ENCODE measurements at places on chromosomes 16 and 17. TPM values are rescaled to one million over a fixed set of nuclear protein-coding genes. Genes with fewer than 3 reads are reported as not detected.
A peak's percentile ranks its signal among the peaks of the same experiment; 100 is the strongest.

CA4 gene
- polyA plus RNA-seq: 49.9 TPM

SLC5A2 gene
- 72.8 TPM for polyA plus RNA-seq

PPY gene
- polyA plus RNA-seq: 0.78 TPM

EVPLL gene
- 0.71 TPM for polyA plus RNA-seq

OR2C1 gene
- polyA plus RNA-seq: 0.53 TPM

CDH15 gene
- 2.5 TPM for polyA plus RNA-seq

IFT20 gene
- 50.6 TPM for polyA plus RNA-seq

GSPT1 gene
- 117 TPM for polyA plus RNA-seq

KLHL10 gene
- 0.27 TPM for polyA plus RNA-seq

TBC1D3 gene
- not detected for polyA plus RNA-seq

TOP2A gene
- 174 TPM for polyA plus RNA-seq

RASD1 gene
- 0.94 TPM for polyA plus RNA-seq

TMC5 gene
- 0.26 TPM for polyA plus RNA-seq

STX1B gene
- polyA plus RNA-seq: 1.7 TPM

FBXW10B gene
- 0.74 TPM for polyA plus RNA-seq

DHRS7C gene
- polyA plus RNA-seq: not detected

ARL17B gene
- 17.9 TPM for polyA plus RNA-seq

- DNase-seq: no peak
These were observed 356.3 kb upstream of the SOX9 start for GRCh38 chr17:71764505-71764904.

- DNase-seq: no peak
These were observed 61.8 kb upstream of the RBFOX1 start for GRCh38 chr16:7270823-7271222.

DNA sequence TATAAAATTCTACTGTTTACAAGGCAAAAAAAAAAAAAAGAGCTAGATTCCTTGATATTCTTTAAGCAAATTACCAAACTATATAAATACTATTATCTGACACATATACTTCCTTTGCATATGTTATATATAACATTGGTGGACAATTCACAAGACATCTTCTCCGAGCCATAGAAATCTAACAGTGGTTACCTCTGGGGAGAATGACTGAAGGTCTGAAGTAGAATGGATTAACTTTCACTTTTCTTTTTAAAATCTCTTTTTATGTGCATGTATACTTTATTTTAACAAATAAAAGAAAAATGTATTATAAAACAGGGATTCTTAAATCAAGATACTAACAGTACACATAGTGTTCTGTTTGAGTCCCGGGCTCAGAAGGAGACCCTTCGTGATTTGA is 131.0 kb downstream of the MRTFB start:
- DNase-seq: no peak

GRCh38 chr17:8079291-8080207 is 8.0 kb downstream of the ALOX12B start:
- peak; percentile 65 for DNase-seq

DNA sequence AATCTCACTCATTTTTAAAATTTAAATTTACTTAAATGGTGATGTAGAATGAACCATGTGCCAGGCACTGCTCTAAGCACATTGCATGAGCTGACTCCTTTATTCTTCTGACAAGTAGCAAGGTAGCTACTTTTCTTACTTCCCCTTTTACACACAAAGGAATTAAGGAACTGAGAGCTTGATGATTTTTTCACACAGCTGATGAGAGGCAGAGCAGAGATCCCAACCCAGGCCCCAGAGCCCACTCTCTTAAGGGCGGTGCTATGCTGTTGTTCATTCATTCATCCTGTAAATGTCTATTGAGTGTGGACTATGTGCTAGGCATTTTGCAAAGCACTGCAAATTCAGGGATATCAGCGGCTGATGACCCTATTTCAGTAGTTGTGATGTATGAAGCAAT is 17.9 kb downstream of the SEC14L5 start:
- DNase-seq: no peak

GRCh38 chr17:82865774-82866395 is 26.1 kb upstream of the ZNF750 start:
- DNase-seq: no peak

DNA sequence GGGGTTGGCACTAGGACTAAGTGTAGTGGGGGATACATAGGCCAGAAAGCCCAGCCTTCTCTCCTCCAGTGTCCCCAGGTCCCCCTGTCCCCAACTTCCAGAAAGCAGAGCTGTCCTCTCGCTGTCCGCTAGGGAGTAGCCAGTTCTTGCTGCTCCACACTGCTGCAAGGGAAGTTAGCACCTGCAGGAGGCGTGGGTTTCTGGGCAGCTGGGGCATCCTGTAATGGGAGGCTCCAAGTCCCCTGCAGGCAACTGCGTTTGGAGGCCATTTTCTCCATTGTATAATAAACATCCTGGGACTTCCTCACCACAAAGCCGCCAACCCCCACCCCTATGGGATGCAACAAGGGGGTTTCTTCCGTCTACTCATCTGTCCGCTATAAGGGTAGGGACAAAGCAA is 1.7 kb downstream of the RPRML start:
- DNase-seq: peak; percentile 64

- no peak for DNase-seq
These were observed 3.6 kb downstream of the DLX3 start for GRCh38 chr17:49991409-49991808.

DNA sequence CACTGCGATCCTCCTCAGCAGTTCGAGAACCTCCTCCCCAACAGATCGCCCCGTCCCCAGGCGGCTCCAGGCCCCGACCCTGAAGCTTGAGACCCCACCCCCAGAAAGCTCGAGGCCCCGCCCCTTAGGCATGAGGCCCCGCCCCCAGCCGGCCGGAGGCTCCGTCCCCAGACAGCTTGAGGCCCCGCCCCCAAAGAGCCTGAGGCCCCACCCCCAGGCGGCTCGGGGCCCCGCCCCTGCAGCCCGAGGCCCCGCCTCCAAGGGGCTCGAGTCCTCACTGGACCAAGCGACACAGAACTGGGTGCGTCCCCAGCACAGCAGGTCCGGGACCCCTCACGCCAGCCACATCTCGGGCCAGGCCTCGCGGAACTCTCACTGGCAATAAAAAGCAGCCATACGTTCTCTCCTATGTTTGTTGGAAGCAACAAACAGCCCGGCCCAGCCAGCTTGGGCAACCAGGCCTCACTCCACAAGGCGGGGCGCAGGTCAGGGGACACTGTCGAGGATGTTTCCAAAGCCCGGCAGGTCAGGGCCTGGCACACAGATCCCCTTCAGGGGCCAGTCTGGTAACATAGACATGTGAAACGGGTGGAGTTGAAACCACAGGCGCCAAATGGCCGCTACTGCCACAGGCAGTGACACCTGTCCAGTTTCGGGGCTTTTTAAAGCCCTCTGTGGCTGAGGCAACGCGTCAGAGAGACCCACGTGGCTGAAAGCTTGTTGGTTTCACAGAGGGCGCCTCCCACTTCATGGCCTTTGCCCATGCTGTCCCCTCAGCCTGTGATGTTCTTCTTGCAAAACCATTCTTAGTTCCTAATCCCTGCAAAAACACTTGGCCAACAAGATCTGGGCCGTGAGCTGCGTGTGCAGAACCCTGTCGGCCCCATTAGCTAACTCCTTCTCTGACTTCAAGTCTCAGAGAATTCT is 224.2 kb downstream of the PARN start:
- no peak for DNase-seq

GRCh38 chr17:30952638-30953393 is 18.0 kb upstream of the RNF135 start:
- DNase-seq: no peak

DNA sequence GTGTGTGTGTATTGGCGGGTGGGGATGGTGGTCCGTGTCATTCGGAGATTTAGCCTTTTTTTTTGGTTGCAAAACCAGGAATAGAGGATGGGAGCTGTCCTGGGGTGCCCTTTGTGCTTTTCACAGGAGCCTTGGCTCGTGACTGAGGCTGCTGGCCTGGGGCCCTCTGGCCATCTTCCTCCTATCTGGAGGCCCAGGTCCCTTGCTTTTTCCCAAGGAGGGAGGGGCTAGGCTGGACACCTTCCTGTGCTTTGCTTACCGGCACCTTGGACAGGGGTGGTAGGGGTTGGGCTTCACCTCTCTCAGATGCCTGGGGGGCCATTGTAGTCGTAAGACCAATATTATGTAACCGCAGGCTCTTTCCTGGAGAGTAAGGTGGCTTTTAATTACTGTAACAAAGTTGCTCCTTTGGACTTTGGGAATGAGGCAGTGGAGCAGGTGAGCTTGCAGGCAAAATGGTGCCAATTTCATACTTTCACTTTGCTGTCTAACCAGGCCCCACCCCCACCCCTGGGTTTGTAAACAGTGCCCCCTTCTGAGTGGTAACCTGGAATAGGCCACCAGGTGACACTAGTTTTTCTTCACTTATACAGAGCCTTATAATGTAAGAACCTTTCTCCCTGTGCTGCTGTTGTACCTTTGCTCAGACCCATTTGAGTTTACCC is 1.2 kb downstream of the DYNLL2 start:
- DNase-seq: peak; percentile 41

GRCh38 chr17:42803074-42803883 is 4.6 kb downstream of the CNTD1 start:
- DNase-seq: no peak

- no peak for DNase-seq
These were observed 27.5 kb downstream of the EPN2 start for GRCh38 chr17:19264681-19265080.

GRCh38 chr16:64167936-64168335 is 953.9 kb downstream of the CDH11 start:
- DNase-seq: no peak

GRCh38 chr16:5065813-5066212 is at the start of gene C16orf89:
C16orf89 (minus strand) TSS chr16:5065956; CDS start chr16:5065908, 48 bp downstream.
- no peak for DNase-seq

DNA sequence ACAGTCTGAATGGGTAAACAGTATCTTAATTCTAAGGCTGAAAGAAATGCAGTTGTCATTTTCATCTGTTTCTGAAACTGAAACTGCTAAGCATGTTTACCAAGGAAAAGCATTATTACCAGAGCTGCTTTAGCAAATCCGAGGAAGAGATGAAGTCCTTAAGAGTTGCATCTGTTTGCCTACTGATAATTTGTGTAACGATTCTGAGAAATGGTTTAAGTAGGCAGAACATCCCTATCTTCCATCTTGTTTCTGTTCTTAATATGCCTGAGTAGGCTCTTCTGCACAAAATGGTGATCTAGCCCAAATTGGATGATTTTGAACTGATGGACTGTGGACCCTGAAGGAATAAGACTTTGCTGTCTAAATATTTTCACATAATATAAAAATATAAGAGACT is 34.9 kb downstream of the NUP93 start:
- DNase-seq: no peak

GRCh38 chr17:75317671-75318070 is 28.4 kb upstream of the SLC25A19 start:
- no peak for DNase-seq

- no peak for DNase-seq
These were observed 2.3 kb downstream of the CCL17 start for GRCh38 chr16:57406881-57407280.

GRCh38 chr16:48961546-48961945 is 320.1 kb downstream of the CBLN1 start:
- DNase-seq: no peak

DNA sequence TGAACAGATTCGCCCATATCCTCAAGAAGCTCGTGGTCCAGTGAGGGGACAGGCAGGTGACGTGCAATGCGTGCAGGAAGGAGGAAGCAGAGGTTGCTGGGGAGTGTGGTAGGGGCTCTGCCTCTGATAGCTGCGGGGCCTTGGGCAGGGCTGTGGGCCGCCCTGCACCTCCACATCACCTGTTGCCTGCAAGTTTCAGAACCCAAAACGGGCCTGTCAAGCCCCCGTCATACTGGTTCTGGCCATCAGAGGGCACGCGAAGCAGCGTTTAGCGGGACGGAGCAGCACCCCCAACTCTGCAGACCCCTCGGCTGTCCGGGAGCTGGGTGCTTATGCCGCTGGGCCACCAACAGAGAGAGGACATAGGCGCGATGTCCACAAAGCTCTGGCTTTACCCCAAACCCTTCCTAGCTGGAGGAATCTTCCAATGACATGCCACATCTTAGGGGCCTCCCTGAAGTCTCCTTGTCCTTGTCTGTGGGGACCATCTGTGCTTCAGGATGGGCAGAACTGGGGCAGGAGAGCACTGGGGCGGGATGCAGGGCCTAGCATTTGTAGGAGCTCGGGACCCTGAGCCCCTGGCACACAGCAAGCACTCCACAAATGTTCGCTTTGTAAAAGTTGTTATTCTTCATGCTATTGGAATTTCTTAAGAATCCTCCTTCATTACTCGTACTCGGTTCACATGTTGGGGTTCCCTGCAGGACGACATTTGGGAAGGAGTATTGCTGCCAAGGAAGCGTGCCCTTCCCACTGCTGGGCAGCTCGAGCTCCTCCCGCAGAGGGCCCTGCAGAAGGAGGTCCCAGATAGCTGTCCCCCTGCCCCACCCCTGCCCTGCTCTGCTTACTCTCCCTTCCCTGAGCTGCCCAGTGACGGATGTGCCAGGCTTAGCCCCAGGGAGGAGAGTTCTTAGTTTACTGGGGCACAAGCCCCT is 64.3 kb downstream of the CNGB1 start:
- no peak for DNase-seq

- DNase-seq: no peak
These were observed 118.4 kb downstream of the SNX11 start for GRCh38 chr17:48225725-48226567.

GRCh38 chr16:4591706-4592470 is 22.8 kb downstream of the UBALD1 start:
- DNase-seq: no peak

- no peak for DNase-seq
These were observed 163.7 kb upstream of the CHMP6 start for GRCh38 chr17:80827646-80828643.

DNA sequence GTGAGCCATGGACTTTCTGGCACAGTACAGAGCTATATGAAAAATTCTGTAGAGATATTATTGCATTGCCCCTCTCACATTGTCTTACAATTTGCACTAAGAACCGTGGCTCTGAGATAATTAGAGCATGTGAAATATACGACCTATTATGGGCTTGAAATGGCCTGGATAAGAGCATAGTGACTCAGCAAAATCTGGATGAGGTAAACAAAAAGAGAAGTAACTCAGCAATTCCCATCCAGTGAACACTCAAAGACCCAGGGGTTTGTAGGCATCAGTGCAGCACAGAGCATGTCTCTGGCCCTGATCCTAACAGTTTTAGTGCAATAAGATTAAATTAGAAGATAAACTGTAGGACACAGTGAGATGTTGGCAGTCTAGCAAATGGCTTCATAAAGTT is 317.2 kb upstream of the MYOCD start:
- no peak for DNase-seq

GRCh38 chr16:48498769-48499631 is 111.0 kb downstream of the N4BP1 start:
- DNase-seq: peak; percentile 45

GRCh38 chr16:15874745-15875314 is 13.6 kb downstream of the CEP20 start:
- DNase-seq: peak; percentile 21

- DNase-seq: no peak
These were observed 17.1 kb upstream of the C17orf58 start for GRCh38 chr17:68013385-68013784.

- no peak for DNase-seq
These were observed 6.7 kb upstream of the SLC25A39 start for GRCh38 chr17:44331249-44331760.

Measured in renal pelvis (tissue), 12 donors.